ENCODE measurements at places on chromosomes 2 and 18.

- DNase-seq: no peak
Observed at GRCh38 chr2:16172324-16173175, 232.2 kb downstream of the MYCN start.

- DNase-seq: no peak
Observed at GRCh38 chr18:38698088-38698487, 1132.5 kb upstream of the CELF4 start.

DNA sequence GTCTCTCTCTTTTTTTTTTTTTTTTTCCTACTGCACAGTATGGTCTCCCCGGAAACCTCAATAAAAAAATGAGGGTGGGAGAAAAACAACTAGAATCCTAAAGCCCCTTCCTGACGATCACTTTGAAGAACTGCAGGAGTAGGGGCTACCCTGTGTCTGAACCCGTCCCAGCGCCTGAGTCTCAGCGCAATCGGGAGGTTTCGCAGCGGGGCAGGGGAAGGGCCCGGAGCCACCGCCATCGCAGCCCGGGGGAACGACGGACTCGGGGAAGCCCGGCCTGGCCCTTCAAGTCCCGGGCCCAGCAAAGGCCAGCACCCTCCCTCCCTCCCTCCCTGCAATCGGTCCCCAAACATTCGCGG, 411 bp downstream of the NARS1 start:
- DNase-seq: no peak

DNA sequence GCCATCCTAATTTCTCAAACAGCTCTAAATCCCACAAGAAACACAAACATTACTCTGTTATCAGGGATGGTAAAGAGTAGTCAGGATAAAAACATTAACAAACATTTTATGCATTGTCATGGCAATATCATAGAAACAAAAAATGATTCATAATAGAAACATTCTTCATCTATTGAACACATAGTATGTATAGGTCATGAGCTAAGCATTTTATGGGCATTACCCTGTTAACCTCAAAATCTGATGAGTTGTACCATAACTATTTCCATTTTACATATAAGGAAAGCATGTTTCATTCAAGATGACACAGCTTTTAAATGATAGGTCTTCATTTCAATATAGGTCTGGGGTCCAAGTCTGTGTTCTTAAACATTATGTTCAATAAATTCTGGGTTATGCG, 344.9 kb downstream of the RND3 start:
- no peak for DNase-seq

GRCh38 chr2:108165729-108166128, 74.0 kb upstream of the SULT1C3 start:
- no peak for DNase-seq

- no peak for DNase-seq
Observed at GRCh38 chr2:10190737-10191532, 68.4 kb downstream of the RRM2 start.

DNA sequence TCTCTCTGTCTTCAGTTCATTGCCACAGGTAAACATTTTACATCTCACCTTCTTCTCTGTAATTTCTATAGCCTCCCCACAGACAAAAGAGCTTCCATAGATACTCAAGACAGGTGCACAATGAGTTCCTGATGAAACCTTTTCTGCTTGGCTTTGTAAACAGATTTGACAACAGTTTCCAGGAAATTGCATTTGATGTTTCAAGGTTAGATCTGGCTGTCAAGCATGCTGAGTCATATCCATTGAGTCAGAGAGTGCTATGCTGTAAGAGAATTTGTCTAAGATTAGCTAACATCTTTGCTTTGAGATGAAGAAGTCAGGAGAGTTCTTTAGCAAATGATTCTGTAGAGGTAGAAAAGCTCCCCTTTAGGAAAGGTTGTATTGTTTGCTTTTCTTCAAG, 40.6 kb upstream of the MAP2 start:
- DNase-seq: no peak

DNA sequence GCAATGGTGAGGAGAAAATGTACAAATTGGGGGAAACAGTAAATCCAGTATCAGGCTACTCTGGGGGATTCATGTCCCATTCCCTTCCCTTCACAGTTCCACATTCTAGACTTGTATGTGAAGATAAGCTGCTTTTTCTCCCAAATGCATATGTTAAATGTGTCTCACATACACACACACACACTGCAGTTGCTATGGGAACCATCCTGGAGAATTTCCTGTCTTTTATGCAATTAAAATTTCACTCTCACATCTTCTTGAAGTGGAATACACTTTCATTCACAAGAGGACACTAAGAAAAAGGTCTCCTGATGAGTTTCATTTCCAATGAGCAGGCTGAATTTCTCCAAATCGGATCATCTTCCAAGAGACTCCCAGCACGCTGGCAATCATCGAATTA, 366.0 kb downstream of the LRATD1 start:
- no peak for DNase-seq

DNA sequence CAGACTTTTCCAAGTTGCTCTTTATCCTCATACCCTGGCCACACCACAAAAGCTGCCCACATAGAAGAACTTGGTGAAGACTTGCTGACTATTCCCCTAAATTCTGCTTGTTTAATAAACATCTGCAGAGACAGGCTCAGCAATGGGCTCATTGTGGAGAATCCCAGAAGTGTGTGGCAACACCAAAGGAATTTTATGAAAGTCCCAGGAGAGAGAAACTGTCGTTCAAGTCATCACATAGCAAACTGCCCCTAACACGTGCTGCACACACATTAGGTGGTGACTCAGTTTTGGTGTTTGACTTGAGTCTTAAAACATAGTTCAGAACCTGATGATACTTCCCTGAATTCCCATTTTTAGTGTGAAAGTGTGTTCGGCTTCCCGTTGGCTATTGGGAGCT, 38.6 kb downstream of the CYP1B1 start:
- DNase-seq: no peak

- no peak for DNase-seq
Observed at GRCh38 chr2:171754254-171754939, 67.1 kb downstream of the DYNC1I2 start.

DNA sequence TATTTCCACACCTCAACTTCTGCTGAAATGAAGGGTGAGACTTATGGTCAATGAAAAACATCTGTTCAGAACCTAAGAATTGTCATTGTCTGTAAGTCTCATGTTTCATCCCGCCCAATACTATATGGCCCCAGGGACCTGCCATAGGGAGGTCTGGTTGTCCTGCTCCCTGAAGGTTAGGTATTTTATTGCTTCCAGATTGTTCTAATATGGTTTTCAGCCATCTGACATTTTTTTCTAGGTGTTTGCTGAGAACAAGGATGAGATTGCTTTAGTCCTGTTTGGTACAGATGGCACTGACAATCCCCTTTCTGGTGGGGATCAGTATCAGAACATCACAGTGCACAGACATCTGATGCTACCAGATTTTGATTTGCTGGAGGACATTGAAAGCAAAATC, 7.3 kb downstream of the XRCC5 start:
- DNase-seq: no peak

GRCh38 chr2:156601855-156602551, 165.8 kb downstream of the GPD2 start:
- DNase-seq: no peak

DNA sequence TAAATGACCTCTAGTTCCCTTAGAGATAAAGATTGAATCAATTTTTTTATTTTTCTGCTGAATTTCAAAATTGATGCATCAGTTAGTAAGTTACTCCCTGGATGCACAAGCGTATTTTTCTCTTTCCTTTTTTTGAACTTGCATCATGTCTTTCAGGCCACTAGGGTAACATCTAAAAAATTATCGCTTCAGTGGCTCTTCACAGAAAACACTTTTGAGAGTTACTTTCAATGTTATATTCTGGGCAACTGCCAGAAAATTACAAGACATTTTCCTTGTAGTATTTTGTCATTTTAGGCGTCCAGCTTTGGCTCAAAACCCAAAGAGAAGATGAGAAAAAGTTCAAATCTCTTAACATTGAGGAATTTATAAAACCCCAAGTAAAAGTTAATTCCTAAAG, 59.8 kb downstream of the DSEL start:
- no peak for DNase-seq

GRCh38 chr2:86368161-86368824, 30.9 kb upstream of the REEP1 start:
- DNase-seq: no peak

DNA sequence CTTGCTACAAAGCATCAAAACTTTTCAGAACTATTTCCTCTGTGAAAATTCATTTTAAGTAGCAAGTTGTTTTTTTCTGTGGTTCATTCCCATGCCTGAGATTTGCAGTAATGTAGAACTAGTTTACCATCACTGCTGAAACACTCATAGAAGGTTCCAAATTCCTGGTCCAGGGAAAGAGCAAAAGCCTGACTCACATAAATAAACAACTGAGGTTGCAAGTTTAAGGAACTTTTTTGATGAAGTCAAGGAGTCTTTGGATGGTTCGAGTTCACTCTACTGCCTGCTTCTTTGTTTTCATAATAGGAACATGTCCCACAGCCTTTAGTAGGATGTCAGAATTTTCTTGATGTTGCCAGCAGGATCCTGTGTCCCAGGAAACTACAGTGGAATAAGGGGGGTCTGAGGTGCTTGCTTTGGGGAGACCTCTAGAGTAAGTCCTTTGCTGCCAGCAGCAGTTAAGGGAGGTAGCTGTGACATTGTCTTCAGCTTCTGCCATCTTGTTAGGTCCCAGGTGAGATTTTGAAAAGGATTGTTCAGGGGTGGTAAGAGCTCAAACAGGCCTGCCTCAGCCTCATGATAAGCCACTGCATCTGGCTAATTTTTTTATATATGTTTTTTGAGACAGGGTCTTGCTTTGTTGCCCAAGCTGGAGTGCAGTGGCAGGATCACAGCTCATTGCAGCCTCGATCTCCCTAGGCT, 43.9 kb downstream of the ACSL3 start:
- no peak for DNase-seq

DNA sequence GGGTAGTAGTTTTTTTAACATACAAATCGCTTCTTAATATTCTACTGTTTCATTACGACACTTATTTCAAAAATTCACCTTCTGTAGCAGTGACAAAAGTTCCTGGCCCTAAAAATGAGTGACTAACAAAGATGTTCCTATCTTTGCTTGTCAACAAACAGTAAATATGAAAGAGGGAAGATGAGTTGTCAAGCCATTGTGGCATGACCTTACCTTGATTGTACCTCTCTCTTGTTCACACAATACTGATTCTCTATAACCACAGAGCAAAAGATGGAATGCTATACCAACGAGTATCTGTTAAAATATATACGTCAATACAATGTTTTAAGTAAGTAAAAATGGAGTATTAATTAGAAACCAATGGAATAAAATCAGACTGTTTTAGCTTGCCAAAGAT, 14.7 kb upstream of the GCG start:
- DNase-seq: no peak

- DNase-seq: no peak
Observed at GRCh38 chr2:9594366-9595054, 36.3 kb downstream of the YWHAQ start.

GRCh38 chr2:240351826-240352426, 83.5 kb upstream of the GPC1 start:
- no peak for DNase-seq

DNA sequence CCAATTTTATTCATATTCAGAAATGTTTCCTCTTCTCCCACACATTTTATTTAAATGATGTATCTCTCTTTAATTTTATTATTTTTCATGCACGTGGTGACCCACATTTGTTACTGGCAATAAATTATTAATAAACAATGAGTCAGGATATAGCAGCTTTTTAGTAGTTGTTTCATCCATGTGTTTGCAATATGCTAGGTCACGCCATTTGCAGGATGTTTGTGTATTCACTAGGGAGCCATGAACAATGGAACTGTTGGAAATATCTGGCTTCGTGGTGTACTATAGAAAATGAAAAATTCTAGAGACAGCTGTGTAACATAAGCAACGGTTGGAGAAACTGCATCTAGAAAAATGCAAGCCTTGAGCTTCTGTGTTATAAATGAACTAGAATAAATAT, 176.0 kb upstream of the COL3A1 start:
- DNase-seq: no peak

- DNase-seq: no peak
Observed at GRCh38 chr2:32743480-32744236, 115.8 kb downstream of the TTC27 start.

GRCh38 chr2:109666466-109666865, 52.3 kb downstream of the SOWAHC start:
- no peak for DNase-seq

DNA sequence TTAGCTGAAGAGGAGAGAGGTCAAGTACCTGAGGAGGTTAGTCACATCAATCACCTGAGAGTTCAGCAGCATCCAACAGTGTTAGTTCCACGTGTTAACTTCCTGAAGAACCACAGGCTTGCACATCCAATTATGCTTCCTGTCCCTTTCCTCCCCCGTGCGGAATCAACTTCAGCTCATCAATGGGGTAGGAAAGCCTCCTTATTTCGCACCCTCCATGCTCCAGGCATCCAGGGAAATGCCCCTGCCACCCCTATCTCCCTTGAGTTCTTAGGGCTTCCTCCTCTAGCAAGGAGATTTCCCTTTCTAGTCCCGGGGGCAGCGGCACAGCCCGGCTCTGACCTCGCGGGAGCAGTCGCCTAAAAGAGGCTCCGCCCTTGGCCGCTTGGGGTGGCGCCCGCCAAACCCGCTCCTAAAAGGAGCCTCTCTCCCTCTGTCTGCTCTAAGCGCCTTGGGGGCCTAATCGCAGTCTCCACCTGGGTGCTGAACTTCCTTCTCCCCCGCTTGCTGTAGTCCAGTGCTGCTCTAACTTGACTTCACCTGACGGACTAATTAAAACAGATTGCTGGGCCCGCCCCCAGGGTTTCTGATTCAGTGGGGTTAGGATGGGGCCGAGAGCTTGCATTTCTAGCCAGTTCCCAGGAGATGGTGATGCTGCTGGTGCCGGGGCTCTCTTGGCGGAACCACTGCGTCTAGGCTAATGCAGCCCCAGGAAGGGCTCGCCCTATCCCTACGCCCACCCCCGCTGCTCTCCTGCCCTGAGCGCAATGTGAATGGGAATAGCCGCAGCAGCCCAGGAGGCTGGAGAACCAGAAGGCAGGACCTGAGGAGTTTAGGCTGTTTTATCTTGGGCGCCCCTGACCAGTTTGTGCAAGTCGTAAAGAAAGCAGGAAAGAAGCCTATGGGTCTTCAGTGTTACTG, 3.4 kb upstream of the TET3 start:
- no peak for DNase-seq

DNA sequence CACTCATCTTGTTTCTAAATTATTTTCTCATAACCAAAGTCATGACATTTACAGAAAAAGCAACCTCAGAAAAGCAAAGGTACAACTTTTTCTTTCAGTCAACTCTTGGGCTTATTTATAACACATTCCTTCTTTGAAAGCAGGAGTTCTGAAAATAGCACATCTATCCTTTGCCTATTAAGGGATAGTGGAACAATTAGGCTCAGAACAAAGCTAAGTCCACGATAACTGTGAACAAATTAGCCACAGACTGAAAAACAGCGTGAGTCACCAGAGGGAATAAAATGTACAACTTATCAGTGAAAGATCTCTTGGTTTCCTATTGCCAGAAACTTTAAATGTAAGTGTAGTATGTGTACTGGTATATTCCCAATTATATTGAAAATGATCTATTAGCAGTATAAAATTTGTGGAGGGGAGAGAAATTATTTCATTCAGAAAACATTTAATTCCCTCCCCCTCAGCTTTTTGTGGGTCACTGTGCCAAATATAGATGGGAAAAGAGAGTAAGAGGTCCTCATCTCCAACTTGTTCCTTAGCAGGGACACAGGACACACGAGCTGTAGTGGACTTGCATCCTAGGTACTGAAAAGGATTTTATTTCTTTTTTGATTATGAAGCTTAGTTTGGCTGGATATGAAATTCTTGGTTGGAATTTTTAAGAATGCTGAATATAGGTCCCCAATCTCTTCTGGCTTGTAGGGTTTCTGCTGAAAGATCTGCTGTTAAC, 15.4 kb upstream of the MATN3 start:
- no peak for DNase-seq

- no peak for DNase-seq
Observed at GRCh38 chr2:7719876-7720275, 802.7 kb downstream of the RNF144A start.
